ENCODE measurements at places on chromosomes 6 and 20. TPM values are rescaled to one million over a fixed set of nuclear protein-coding genes. Genes with fewer than 3 reads are reported as not detected.
A peak's percentile ranks its signal among the peaks of the same experiment; 100 is the strongest.

Gene STX11
- 0.35 TPM for total RNA-seq

Gene TNFRSF21
- total RNA-seq, result 0.76 TPM

Gene NKAPL
- not detected for total RNA-seq

Gene SIRPD
- total RNA-seq, result not detected

Gene MTFR2
- total RNA-seq, result 5.7 TPM

Gene AKAP7
- 6.1 TPM for total RNA-seq

Gene PRPH2
- not detected for total RNA-seq

Gene XKR7
- total RNA-seq, result not detected

Gene TUBB2B
- 8.6 TPM for total RNA-seq

Gene PLN
- not detected for total RNA-seq

Gene HLA-DPB1
- total RNA-seq, result 9.2 TPM

Gene CST7
- not detected for total RNA-seq

Gene AVP
- not detected for total RNA-seq

Gene SALL4
- total RNA-seq, result not detected

GRCh38 chr20:38645351-38645750, 43.7 kb downstream of the ARHGAP40 start:
- no peak for DNase-seq

DNA sequence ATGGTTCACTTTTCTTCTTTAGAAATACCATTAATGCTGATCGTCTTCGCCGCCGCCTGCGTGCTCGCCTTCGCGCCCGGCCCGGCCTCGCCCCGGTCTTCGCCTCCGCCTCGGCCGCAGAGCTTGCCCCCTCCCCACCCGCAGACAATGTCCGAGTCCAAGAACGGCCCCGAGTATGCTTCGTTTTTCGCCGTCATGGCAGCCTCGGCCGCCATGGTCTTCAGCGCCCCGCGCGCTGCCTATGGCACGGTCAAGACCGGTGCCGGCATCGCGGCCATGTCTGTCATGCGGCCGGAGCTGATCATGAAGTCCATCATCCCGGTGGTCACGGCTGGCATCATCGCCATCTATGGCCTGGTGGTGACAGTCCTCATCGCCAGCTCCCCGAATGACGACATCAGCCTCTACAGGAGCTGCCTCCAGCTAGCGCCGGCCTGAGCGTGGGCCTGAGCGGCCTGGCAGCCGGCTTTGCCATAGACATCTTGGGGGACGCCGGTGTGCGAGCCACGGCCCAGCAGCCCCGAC, 4.8 kb upstream of the PRPH2 start:
- no peak for DNase-seq

GRCh38 chr20:32155017-32155981, 45.8 kb downstream of the TM9SF4 start:
- DNase-seq, result peak; percentile 88

GRCh38 chr20:47278907-47279348, 77.6 kb downstream of the ZMYND8 start:
- DNase-seq, result peak; percentile 82

GRCh38 chr6:2843138-2843740, 1.6 kb upstream of the SERPINB1 start:
- DNase-seq, result no peak

DNA sequence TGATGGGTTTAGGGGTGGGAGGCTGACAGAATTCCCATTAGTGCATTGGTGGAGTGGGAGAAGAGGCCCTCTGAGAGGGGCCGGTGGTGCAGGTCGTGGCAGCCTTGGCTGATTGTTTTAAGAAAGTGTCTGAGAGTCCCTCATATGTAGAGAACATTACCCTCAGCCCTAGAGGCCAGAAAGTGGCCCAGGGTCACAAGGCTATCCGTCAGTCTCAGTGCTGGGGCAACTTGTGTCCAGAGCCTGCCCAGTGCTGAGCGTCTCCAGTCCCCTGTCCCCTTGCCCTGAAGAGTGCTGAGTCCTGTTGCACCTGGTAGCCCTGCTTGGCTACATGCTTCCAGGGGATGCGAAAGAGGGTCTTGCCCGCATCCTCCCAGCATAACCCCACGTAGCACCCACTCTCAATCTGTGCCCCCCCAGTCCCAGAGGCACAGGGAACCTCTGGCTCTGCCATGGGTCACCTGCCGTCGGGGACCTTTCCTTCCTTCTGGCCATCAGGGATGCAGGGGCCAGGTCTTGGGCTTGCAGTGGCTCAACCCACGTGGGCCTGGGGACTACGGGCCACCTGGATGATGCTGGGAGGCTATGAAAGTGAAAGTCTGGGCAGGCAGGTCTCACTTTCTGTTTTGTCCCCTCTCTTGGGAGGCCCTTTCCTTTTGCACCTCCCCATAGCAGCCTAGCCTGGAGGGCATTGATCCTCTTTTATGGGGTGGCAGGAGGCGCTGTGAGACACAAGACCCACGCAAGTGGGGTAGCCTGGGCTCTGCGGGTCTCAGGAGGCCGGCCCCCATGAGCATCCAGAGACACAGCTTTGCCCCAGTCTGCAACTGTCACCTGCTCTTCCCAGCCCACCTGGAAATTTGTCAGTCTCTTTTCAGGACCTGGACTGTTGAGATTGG, 12.2 kb downstream of the DUSP15 start:
- no peak for DNase-seq

- DNase-seq, result peak; percentile 65
Observed at GRCh38 chr20:45822857-45823256, 4.3 kb downstream of the TNNC2 start.

GRCh38 chr6:31825553-31825952, 2.0 kb upstream of the HSPA1B start:
- DNase-seq, result no peak

DNA sequence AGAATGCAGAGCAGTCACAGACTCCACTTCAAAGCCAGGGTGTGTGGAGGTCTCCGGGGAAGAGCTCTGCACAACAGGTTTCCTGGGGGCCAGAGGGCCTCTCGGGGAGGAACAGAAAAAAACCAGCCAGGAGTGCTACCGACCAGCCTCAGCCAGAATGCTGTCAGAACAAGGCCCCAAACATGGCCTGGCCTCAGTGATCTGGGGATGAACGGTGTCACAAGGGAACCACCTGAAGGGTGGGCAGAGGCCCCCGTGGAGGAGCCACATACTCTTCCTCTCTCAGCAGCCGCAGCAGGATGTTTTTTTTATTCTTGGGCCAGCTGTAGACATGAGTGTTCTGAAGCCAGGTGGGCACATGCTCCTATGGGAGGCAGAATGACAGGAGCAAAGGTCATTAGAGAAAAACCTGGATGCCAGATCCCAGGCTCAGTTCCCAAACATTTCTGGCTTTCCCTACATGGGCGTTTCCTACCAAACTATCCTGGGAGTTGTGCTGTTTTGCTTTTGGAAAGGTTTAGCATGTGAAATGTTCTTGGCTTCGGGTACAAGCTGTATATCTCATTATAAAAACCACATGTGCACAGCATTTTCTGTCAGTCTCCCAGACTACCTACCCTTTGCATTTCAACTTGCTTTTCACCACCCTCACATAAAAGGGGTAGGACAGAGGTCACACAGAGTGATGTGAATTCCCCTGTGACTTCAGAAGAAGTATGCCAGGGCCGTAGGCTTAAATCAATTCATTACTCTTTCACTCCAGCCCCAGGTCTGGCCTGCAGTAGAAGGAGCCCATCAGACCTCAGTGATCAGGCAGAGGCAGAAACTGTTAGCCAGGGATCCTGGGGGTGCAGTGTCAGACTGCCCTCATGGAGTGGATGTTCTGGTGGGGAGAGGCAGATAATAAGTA, 46.2 kb downstream of the TRAF3IP2 start:
- no peak for DNase-seq

DNA sequence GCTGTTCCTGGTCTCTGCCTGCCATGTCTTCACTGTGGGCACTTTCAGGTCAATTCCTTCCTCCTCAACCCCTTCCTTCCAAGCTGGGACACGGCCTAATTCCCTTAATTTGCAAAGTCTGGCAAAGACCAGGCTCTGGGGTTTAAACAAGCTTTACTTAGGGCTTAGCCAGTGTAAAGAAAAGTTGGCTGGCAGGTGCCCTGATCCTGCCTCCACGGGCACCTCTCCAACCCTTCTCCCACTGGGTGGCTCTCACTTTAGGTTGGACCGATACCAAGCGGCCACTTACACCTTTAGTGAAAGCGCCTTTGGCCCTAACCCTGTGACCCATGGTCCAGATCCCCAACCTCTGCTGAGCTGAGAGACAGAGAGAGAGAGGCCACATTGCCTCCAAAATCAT, 13.7 kb upstream of the MLN start:
- no peak for DNase-seq

DNA sequence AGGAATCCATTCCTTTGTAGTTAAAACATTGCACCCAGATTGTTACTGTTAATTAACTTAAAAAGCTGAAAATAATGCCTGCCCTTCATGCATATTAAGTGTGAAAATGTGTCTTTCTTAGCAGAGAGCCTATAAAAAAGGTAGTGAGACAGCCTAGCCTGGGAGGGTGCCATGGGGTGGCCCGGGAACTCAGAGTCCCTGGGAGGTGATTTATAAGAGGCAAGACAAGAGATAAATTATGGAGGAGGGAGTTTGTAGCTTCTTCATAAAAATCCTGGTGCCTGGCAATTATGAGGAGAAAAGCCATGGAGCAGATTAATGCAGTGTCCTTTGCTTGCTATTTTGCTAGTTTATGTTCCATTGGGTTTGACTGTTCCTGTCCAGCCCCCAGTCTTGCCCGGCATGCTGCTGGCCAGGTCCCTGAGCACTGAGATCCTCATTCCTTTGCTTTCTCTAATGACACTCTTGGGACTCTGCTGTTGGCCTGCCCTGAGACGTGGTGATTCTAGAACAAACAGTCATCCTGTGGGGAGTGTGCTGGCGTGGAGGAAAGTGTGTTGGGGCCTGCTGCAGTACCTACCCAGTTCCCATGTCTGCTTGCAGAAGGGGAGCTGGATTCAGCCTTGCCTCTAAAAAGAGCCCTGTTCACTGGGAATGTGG, 4.2 kb downstream of the MLN start:
- no peak for DNase-seq

GRCh38 chr6:134774201-134774638, 175.7 kb downstream of the ALDH8A1 start:
- no peak for DNase-seq

GRCh38 chr20:634148-634925, 18.7 kb downstream of the SRXN1 start:
- no peak for DNase-seq

- DNase-seq, result no peak
Observed at GRCh38 chr6:149049230-149049629, 268.3 kb upstream of the TAB2 start.

DNA sequence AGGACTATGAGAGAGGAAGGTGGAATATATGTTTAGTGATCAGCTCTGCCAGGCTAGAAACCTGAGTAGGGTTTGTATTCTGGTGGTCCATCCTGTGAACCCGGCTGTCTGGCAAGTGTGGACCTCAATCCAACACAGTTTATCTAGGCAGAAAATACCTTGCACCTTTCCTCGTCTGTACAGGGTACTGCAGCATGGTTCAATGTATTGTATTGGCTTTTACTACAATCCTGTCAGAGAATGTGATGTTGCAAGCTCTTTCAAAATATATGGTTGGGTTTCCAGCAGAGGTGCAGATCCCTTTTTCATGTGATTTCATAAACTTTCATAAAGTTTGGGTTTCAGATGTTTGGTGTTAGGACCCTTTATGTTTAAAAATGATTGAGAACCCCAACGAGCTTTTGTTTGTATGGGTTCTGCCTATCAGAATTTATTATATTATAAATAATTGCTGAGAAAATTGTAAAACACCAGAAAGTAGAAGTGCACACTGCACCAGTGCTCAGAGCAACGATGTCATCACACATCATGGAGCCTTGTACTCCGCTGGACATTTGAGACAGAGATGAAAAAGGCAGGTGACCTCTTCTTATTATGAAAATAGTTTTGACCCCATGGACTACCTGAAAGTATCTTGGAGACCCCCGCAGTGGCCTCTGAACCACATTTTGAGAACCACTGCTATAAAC, 106.6 kb downstream of the RTN4IP1 start:
- no peak for DNase-seq

DNA sequence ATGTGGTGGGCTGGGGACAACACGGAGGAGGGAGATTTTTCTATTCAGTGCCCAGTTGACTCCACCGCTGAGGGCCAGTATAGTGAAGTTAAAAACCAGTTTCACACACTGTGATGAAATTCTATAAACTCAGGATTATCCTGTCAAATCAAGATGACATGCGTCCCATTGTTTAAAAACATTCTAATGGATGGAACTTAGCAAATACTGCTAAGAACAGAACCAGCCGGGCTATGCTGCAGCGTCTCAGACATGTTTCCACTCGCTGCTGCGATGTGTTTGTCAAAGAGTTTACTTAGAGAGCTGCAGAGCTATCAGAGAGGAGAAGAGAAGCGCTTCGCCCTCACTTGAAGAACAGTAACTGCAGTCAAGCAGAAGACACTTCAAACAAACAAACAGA, 212.6 kb upstream of the FOXQ1 start:
- no peak for DNase-seq

GRCh38 chr20:47362361-47363219, 6.1 kb upstream of the ZMYND8 start:
- no peak for DNase-seq

- DNase-seq, result no peak
Observed at GRCh38 chr6:16741112-16742016, 19.9 kb downstream of the ATXN1 start.

GRCh38 chr20:50470264-50470858, 39.8 kb upstream of the PTPN1 start:
- no peak for DNase-seq

DNA sequence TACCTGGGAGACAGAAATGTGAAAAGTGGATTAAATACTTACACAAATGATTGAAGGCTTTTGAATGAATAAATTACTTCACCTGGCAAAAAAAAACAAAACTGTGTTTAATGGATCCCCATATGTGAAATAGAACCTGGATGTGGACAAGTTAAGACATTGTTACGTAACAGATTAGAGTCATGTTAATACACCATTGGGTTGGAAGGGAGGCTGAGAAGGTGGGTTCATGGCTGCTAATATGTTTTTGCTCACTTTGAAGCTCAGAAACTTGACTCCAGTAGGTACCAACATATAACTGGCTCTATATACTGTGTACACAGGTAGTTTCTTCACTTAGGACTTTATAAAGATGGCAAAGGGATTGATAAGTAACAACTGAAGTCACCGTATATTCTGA, 21.4 kb upstream of the TENT5A start:
- no peak for DNase-seq

DNA sequence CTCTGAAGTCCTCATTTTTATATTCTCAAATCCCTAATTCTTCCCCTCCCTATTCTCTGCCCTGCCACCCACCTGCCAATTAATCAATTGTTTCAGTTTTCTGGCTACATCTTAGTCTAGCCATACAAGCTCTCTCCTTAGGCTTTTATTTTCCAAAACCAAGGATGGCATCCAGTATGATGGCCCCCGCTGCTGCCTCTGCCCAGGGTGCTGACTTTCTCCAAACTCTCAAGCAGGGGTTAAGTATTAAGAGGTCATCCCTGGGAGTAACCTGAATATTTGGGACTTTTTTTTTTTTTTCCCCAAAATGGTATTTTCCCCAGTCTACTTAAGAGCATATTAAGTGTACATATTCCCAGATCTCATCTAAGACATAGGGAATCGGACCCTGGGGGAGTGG, 183.8 kb downstream of the DHX35 start:
- no peak for DNase-seq

- DNase-seq, result no peak
Observed at GRCh38 chr6:4378319-4378996, 243.1 kb upstream of the ECI2 start.

Measured in MG63 (cell line).